ENCODE measurements at places on chromosomes 2 and 18.

GRCh38 chr18:26654616-26655524, 106.5 kb upstream of the KCTD1 start:
- no peak for DNase-seq

- no peak for DNase-seq
Observed at GRCh38 chr2:216134958-216135541, 25.9 kb downstream of the XRCC5 start.

- no peak for DNase-seq
Observed at GRCh38 chr2:190382851-190383250, 25.3 kb upstream of the MFSD6 start.

- no peak for DNase-seq
Observed at GRCh38 chr2:193333539-193333938, 1138.8 kb upstream of the TMEFF2 start.

DNA sequence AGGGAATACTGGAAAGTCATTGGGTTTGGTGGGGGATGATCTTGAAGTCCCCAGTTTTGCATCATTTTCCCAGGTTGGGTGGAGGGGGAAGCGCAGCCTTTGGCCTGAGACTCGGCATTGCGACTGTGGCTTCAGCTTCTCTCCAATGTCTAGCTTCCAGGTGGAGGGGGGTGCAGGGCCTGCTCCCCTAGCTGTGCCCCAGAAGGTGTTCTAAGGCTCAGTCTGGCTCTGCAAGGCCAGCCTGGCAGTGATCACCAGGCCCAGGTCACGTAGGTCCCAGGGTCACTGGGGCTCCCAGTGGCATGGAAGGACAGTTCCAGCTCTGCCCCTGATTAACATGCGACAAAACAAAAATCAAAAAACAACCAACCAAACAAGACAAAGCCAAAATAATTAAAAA, 56.9 kb upstream of the HAAO start:
- DNase-seq = no peak

DNA sequence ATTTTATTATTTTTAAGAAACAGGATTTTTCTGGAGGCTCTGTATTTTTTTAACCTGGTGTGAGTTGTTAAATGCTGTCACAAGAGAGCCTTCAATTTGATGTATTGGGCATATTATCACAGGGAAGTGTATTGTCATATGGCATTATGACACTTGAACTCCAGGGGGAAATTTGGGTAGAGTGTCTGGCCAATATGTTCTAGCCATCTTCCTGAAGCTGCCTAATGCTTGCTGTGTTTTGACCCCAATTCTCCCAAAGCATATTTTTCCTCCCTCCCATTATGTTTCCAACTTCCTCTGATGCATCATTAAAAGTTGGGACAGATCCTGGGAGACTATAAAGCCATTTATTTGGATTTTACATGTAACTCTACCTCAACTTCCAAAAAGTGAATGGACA, 214.1 kb upstream of the SESTD1 start:
- DNase-seq = no peak

- no peak for DNase-seq
Observed at GRCh38 chr18:74679006-74679678, 81.5 kb downstream of the ZNF407 start.

DNA sequence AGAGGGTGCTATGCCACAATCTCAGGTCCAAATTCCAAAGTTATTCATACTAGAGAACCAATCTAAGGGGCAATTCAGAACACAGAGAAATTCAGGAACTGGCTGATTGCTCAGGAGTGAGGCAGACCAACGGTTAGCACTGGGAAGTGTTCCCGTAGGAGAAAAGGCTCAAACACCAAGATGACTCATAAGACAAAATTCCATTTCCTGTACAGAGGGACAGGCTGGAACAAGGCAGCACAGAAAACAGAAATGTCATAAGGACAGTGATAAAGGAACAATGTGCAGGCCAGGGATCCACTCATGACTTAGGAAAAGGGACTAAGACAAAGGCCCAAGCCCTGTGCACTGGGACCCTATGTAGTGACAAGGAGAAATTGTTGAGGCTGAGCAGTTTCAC, 54.2 kb downstream of the PDE1A start:
- peak; percentile 80 for DNase-seq

DNA sequence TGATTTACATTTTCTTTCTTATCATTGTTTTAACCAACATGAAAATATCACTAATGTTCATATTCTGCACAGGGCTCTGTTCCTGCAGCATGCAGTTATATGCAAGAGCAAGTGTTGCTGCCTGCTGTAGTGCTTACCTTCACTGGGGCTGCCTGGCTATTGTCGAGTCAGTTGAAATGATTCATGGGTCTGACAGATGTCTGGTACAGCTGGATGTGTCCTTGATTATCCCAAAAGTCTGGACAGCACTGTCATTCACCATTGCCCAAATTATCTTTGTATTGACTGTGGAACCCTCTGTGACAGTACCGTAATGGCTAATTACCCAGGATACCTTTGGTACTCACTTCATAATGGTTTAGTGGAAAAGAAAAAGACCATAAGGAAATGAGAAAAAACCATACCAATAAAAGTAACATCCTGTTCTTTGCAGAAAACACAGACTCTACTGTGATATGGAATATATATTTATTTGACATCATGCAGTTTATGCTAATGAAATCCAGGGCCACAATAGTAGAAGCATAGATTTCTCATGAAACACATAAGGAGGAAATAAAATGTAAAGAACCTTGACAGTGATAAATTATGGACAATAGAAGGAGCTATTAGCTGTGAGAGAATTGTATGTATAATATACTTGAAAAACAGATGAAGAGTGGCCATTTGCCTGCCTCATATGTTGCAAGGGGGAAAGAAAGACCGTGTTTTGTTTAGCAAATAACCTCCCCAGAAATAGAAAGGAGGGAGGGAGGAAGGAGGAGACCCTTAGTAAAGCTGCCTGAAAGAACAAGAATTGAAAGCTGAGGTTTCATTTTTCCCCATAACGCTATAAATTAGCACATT, 249.8 kb upstream of the ATP5MC3 start:
- no peak for DNase-seq

GRCh38 chr2:144071461-144071860, 448.5 kb downstream of the ZEB2 start:
- peak; percentile 13 for DNase-seq

GRCh38 chr18:9631814-9632496, 17.6 kb upstream of the PPP4R1 start:
- peak; percentile 59 for DNase-seq

DNA sequence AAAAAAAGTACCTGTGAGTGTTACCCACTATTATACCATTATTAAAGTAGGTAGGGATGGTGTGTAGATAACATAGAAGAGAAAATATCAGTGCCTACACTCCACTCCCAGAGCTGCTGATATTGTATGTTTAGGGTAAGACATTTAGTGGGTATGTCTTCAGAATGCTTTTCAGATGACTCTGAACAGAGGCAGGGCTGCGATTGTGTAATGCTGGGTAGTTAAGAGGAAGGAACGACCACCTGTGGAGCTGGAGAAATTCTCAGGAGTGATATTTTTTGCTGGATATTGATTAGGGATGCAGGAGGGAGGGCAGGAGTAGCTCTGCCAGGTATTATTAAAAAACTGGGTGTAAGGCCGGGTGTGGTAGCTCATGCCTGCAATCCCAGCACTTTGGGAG, 2.8 kb downstream of the CNOT11 start:
- DNase-seq = no peak

DNA sequence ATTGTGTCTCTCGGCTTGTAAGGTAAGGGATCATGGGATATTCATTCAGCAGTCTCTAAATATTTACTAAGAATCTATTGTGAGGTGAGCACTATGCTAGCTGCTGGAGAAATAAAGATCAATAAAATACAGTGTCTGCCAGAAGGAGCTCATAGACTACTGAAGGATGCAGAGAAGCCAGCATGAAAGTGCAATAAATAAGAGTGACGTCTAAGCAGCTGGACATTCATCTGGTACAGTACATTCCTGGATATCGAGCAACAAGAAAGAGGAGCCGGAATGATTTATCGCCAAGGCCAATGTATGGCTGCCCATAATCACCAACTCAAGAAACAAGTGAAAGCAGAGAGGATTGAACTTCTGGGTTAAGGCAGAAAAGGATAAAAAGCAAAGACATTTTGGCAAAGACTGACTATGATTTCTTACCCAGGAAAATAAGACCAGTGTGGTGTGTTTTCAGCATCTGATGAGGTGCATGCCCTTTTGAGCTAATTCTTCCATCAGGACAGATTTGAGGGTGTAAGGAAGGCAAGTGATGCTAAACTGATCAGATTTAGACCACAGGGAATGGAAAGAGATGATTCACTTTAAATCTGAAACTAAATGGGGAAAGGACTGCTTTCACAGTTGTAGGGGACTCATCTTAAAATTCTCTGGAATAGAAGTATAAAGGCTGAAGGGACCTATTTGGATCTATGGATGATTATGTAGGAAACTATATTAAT, 18.7 kb upstream of the LMAN1 start:
- DNase-seq = no peak

DNA sequence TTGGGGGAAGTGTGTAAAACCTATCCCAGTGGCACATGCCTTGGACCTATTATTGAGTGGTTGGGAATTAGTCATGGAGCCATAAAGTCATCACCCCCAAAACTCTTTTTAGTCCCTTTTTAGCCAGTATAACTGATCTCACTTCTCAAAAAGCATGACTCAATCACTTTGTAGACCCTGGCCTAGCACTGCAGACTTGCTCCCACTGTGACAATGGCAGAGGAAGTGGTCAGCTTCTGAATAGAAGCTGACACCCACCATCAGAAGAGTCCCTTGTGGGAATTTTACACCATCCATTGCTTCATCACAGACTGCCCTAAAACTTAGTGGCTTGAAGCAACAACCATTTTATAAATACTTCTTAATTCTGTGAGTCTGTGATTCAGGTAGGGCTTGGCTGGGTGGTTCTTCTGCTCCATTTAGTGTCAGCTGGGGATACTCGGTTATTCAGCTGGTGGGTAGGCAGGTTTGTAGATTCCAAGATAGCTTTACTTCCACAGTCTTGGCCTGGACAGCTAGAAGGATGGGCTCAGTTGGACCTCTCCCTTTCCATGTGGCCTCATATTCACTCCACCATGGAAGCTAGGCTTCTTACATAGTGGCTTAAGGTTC, 10.8 kb upstream of the ITGA6 start:
- DNase-seq = no peak

DNA sequence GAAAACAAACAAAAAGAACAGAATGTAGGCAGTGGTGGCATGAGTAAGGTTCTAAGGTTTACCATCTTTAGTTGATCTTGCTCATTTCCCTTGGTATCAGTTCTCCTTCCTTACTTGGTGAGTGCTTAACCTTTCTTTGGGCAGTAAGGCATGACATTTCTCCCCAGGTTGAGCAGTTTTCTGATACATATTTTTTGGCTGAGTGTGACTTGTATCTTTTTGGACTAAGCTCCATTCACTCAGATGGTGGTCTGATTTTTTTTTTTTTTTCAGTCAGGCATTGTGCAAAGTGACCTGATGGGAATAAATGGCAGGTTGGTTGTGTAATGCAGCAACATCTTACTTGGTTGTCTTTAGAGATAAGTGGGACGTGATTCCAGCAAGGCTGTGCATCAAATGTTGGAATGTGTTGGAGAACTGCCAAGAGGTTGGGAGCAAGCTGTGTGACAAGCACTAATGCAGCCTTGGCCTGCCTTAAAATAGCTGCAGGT, 15.1 kb downstream of the SPTBN1 start:
- peak; percentile 22 for DNase-seq

- DNase-seq = no peak
Observed at GRCh38 chr2:190266314-190266713, 53.3 kb downstream of the HIBCH start.

- no peak for DNase-seq
Observed at GRCh38 chr2:146985753-146986152, 859.1 kb upstream of the ACVR2A start.

GRCh38 chr2:163637871-163638270, 97.9 kb downstream of the FIGN start:
- no peak for DNase-seq

DNA sequence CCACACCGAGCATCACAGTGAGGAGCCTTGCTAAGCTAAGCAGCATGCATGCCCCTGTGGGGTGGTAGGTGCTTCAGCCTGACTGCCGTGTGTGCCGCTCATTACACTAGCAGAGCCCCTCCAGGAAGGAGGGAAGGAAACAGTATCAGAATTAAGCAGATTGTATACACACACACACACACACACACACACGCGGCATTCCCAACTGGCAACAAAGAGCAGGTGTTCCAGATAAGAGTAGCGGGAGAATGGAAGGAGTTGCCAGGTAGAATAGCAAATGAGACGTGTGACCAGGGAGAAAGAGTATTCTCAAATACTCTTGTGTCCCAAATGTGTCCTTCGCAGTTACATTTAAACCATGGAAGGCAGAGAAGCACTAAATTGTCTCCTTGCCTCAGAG, 47.6 kb upstream of the TTC39C start:
- no peak for DNase-seq

Data from GM03348 (cell line).